ENCODE measurements at places on chromosomes 5 and 9.

GRCh38 chr5:127083711-127084110 is 10.4 kb upstream of the C5orf63 start:
- no peak for DNase-seq

GRCh38 chr5:126384985-126385384 is 38.2 kb upstream of the GRAMD2B start:
- DNase-seq = no peak

DNA sequence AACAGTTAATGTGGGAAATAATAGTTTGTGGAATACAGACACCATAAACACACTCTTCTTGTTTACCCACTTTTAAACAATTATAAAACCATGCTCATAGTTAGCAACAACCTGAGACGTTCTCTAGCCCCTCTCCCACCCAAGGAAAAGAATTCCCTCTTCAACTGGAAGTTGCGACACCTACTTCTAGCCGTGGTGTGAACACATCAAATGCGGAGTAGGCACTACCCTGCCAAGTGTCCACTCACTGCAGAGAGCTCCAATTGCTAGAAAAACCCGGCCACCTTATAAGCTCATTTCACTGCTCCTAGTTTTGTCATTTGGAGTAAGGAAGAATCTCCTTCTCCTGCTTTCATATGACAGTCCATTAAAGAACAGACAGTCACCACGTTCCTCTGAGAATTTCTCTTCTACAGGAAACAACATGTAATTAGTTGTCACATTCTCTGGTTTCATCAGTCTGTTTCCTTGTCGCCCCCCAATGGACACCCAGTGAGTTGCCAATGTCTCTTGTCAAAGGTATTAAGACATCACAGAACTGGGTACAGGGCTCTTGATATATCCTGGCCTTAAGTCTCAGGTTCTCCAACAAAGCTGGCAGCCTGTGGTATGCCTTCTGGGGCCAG is 47.3 kb downstream of the PRLR start:
- no peak for DNase-seq

- no peak for DNase-seq
Measured at GRCh38 chr5:74233571-74233970, 407.0 kb downstream of the ENC1 start.

DNA sequence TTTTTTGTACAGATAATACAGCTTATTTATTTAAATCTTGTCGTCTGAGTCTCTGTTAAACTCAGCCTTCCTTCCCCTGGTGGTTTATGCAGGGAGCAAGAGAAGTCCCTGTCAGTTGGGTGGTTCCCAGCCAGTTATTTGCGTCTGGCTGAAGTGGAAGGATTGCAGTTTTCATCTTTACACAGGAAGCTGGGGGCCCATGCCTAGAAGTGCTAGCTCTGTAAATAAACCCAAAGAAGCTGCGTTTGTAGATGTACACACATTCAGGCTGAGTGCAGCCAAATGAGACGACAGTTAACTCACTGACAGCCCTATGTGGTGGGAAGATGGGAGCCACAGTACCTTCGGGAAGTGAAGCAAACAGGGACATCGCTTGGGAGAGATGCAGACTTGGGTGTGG is 122.1 kb downstream of the SAXO1 start:
- no peak for DNase-seq

- no peak for DNase-seq
Measured at GRCh38 chr9:84988621-84989020, 319.1 kb downstream of the NTRK2 start.

DNA sequence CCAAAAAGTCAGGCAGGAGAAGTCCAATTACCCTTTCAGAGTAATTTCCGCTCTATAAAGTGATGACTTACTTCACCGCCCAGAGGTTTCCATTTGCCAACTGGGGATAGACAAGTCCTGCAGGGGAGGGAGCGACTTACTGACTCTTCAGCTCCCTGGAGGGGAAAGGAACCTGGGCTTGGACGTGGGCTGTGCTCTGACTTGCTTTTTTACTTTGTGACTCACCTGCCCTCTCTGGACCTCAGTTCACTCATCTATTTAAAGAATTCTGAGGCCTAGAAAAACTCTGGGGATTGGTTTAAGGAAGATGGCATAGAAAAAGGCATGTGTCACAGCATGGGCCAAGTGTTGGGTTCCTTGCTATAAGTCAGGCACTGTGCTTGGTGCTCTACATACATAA is 180.4 kb upstream of the TRIM32 start:
- no peak for DNase-seq

DNA sequence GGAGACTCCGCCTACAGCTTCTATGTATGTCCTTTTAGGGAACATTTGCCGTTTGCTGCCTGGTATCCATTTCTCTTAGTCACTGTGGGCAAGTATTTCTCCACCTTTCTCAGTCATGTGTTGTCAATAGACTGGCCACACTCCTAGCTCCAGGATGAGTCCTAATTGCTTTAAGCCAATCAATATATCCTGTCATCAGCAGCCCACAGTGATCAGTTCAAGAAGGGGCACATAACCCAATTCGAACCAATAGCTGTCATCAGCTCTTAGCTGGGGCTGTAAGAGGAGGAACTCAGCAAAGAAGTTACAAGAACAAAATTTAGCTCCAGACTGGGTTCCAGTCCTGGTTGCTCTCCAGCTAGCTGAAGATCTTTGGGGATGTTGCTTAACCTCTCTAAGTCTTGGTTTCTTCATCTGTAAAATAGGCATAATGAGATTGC is 70.7 kb upstream of the MAN2A1 start:
- no peak for DNase-seq

GRCh38 chr9:93048566-93049448 is 9.7 kb upstream of the SUSD3 start:
- no peak for DNase-seq

GRCh38 chr9:15142878-15143534 is 164.0 kb downstream of the TTC39B start:
- no peak for DNase-seq

DNA sequence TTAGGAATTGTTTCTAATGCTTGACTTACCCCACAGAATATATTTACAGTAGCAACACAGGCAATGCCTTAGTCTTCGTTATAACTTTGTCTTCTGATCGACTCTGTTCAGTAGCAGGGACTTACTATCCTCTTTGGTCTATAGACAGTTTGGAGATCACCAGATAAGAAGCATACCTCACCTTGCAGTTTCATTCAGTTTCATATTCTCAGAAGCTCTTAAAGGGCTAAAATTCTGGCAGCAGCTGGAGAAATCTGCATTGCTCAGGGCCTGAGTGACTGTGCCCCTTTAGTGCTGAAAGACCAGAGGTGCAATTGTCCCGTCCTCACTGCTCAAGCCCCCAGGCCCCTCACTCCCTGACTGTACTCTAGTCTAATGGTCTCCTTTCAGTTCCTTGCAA is 26.0 kb downstream of the ZBTB43 start:
- DNase-seq = no peak

DNA sequence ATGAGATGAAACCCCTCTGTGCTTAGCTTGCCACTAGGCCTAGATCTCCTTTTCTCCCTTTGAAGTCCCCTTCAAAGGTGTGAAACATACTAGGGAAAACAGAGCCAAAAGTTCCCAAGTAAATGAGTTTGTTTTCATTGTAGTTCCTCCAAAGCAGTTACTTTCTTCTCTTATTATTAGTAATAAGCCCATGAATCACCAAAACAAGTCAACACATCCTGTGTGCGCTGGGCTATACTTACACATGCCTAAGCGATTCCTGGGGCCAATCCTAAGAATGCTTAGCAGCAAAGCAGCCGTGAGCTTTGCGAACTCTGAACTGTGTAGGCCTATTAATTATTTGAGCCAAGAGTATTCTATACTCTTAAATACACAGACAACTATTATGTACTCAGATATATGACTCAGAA is 7.6 kb downstream of the ENC1 start:
- DNase-seq = no peak

DNA sequence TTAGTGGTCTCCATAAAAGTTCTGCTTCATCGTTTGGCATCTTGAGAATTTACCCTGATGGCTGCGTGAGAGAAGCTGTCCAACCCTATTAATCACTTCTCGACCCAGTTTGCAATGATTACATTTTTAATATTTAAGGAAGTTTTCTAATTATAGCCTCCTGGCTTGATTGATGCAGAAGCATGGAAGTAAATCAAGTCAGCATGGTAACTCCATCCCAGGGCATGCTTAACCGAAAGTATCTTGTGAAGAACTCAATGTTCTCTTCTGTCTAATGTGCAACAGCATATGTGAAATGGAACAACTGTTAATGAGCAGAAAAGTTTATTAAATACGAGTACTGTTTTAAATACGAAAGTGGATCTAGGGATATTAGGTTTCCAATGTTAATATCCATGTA is 278.9 kb upstream of the CD180 start:
- no peak for DNase-seq

GRCh38 chr5:40826489-40827187 is 8.4 kb downstream of the RPL37 start:
- no peak for DNase-seq

DNA sequence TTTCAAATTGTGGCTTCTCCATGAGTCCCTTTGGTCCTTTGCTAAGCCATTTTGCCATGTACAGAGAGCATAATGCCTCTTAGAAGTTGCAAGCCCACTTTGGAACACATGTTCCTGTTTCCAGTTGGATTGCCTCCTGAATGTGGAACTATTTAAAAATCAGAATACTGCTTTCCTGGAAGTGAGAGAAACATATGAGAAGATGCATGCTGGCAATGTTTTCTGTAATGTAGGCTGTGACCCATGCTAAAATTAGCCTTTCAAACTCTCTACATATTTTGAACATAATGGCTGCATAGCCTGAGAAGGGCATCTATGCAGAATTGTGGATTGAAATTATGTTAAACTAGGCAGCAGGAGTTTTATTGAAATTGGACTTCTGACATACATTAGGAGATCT is 175.5 kb upstream of the PAPPA start:
- no peak for DNase-seq

DNA sequence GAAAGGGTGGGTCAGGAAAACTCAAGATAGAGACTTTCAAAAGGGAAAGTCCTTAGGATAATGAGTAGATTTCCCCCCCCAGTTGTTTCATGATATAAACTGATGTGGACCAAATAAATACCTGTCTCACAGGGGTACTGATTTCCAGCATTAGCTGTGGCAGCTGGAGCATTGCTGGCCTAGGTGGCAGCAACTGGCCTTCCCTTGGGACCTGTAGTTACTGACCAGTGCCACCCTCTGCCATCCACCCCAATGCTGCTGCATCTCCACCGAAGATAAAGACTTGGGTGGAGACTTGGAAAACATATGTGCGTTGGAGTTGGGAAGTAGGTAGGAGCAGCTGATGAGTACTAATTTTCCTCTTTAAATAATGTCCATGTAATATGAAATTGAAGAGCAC is 71.8 kb downstream of the SYK start:
- DNase-seq = no peak

DNA sequence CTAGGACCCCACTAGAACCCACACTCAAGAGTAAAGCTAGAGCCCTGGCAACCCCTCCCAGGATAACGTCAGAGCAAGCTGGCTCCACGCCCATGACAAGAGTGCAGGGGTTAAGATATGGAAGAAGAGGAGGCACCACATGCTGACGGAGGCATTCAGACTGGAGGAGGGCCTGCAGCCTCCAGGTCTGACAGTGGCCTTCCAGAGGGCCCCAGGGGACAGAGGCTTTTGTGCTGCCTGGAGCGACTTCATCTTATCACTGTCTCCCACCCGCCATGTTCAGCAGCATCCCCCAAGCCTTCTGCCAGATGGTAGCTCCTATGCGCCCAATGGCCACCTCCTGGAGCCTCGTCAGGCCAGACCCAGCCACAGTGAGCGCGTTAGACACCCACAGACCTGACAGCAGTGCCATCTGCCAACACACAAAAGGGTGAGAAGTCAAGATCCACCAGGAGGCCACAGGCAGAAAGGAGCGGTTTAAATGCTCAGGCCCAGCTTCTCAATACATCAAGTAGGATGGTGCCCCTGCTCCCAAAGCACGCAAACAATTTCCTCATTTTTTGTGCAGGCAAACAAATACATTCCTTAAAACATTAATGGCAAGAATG is 65.8 kb downstream of the C5orf15 start:
- no peak for DNase-seq

- no peak for DNase-seq
Measured at GRCh38 chr5:132369007-132369473, 470 bp upstream of the SLC22A5 start.

GRCh38 chr5:90956511-90957097 is 398.0 kb downstream of the ADGRV1 start:
- DNase-seq = no peak

DNA sequence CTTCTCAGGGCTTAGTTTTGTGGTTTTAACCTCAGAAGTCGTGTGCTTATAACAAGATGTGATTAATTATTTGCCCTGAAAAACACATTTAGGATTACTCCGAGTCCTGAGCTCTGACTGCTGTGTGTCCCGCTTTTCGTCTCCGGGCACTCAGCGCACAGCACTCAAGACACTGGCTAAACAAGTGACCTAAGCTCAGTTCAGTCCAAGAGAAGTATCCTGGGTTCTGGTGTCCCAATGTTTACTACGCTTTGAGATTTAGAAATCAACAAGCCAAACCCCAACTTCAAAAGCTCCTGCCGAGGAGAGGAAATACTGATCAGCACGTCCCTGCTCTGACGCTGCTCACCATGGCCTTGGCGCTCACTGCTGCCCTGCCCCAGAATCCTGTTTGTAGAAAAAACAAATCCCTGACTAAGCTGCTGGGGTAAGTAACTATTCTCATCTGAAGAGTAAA is 53.2 kb downstream of the IPPK start:
- no peak for DNase-seq

DNA sequence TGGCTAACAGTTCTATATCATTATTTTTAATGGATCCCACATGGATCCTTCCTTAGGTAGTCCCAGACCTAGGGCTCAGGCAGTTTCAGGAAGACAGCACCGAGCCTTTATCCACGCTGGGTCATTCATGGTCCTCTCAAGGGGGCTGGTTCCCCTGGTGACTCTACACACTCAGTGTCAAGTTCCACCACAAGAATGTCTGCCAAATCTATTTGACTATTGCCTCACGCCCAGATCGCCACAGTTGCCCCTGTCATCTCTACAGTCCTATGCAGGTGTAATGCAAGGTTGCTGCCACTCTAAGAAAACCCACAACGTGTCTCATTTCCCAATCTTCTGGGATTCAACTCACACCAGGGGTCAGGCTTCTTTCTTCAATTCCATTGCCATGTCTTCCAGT is 8.0 kb upstream of the ZNF366 start:
- no peak for DNase-seq

DNA sequence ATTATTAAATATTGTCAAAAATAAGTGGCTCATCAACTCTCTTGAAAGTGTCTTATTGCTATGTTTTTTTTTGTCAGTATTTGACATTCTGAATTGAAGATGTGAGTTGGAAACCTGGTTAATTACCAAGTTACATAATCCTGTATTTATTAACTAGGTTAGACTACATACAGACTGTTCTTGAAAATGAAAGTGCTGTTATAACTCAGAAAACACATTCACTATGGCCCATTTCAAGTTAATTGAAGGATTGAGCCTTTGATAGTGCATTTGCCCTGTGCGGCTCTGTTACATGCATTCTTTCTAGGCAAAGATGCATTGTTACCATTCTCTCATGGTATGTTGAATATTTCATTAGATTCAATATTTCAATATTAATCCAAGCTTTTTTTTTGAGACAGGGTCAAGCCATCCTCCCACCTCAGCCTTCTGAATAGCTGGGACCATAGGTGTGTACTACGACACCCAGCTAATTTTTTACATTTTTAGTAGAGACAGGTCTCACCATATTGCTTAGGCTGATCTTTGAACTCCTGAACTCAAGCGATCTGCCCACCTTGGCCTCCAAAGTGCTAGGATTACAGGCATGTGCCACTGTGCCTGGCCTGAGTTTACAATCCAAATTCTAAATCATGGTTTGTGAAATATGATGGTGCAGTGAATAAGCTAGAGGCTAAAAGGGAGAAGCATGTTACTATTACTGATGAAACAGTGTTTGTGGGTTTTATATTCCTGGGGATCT is 10.0 kb downstream of the CTNNA1 start:
- no peak for DNase-seq
